ENCODE measurements at places on chromosomes 4 and X.

GRCh38 chr4:187612301-187612700 lies 383.3 kb upstream of the ZFP42 start:
- peak; percentile 33 for DNase-seq

GRCh38 chr4:188941524-188942119 lies 802.4 kb downstream of the TRIML1 start:
- peak; percentile 75 for DNase-seq

DNA sequence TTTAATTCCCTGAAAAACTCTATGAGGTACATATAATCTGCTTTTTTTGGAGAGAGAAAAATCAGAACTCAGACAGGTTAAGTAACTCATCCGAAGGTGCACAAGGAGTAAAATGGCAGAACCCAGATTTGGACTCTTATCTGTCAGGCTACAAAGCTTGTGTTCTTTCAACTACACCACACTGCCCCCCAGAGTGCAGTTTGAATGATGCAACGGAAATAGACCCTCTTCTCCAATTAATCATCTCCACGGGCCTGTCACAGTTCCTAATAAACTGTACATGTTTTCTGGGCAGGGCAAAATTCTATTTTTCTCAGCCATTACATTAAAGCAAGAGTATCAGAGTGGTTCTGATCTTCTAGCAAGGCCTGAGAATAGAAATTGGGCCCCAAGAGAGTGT lies 35.3 kb upstream of the DCX start:
- no peak for DNase-seq

- DNase-seq: no peak
These were observed 6.8 kb upstream of the SORCS2 start for GRCh38 chr4:7185487-7186030.

Data from GM03348 (cell line).